M059J (cell line): ENCODE measurements at places on chromosomes 5 and 9.
A peak's percentile ranks its signal among the peaks of the same experiment; 100 is the strongest.

DNA sequence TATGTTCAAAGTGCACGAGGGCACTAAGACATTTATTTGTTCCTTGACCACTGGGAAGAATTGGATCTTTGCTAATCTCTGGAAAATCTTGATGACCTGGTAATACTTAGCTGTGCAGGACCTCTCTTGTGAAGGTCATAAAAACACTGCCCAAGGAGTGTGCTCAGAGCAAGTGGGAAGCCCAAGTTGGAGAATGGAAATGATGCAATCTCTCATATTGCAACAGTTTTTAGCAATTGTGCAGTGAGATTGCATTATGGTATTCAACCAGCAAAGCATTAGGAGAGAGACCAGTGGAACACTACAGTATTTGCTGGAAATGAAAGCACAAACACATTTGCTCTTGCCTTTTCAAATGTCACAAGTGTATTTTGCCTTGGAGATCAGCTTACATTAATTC lies 34.5 kb downstream of the TXNDC8 start:
- peak; percentile 20 for DNase-seq

DNA sequence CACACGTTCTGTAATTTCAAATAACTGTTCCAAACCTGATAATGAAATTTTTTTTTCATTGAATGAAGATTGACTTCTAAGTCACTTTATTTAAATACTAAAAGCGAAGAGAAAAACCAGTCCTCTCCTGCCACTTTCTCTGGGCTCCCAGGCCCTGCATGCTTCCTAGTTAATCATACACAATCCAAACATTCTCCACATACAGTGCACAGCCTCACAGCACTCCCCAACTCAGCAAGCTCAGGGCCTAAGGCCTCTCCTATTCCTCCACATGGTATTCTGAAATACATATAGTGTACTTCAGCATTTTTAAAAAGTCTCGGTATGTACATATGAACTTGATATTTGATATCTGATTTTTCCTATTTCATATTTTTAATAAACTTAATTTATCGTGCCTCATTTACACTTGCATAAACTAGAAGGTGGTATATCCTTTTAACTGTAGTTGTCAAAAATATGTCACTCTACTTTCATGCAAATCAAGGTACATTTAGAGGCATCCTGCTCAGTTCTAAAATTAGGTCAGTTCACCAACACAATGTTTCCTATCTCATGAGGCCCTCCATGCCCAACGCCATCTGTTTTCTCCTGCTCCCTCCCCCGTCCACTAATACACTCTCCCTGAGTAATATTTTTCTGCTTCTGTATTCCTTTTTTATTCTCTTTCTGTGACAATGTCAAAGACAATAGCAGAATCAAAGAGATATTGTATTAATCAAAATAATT lies 206.7 kb downstream of the ARRDC3 start:
- DNase-seq = no peak

GRCh38 chr5:150322202-150322601 lies 19.5 kb upstream of the ARSI start:
- peak; percentile 93 for DNase-seq

DNA sequence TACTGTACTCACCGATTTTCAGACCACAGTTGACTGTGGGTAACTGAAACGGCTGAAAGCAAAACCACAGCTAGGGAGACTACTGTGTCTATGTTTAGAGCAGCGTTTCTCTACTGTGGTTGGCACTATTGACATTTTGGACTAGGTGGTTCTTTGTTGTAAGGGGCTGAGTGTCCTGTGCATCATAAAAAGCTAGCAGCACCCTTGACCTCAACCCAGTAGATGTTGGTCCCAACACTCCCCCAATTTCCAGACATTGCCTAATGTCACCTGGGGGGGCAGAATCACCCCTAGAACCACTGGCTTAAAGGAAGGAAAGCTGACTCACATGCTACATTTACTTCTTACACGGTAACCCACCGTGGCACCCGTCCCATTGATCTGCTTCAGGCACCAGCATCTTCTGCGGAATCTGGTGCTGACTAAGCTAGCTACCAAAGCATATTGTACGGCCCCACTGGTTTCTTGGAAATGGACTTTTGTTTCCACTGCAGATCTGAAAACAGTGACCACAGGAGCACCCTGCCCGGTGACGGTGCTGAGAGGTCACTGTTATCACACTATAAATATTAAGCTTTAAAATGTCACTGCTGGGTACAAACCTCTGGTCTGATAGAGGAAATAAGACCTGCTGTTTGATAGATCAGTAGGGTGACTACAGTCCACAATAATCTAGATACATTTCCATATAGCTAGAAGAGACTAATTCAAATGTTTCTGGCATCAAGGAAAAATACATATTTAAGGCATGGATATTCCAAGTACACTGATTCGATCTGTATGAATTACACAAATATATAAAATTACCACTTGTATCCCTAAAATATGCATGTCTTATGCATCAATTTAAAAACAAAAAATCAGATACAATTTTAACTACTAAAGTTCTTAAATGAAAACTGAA lies 151.4 kb downstream of the HSD17B3 start:
- peak; percentile 58 for DNase-seq

DNA sequence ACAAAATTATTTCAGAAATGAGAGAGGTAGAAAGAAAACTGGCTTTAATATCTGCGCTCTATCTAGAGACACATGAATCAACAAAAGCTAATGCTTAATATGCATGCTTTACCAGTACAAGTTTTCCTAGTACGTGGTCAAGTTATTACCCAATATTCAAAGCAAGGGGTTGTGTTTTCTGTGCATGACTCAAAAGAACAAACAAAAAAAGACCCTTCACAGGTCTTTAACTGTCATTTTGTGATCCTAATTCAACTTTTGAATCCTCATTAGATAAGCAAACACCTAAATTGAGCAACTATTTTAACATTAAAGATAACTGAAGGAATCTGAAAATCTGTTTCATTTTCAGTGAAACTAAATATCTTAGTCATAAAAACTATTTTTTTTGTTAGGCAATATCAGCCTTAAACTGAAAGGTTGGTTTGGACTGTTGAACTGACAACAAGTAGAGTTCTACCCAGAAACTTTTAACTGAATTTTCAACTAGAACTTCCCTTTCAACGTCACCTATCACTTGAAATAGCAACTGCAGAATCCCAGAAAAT lies 12.5 kb downstream of the ST8SIA4 start:
- DNase-seq = no peak

GRCh38 chr9:92257327-92257726 lies 36.2 kb downstream of the IARS1 start:
- no peak for DNase-seq

DNA sequence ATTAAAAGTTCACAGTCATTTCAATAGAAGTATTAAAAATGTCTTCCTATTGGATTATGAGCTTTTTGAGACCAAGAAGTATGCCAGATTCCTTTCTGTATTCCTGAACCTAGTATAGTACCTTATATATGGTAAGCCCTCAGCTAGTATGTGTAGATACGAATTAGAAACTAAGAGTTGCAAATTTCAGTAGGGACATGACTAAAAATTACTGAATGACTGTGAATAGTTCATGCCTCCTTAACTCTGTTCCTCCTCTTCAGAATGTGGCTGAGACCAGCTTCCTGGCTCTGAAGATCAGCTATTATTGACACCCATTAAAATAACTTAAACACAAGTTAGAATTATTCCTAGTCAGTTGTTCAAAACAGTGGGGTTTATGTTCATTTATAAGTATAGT lies 19.7 kb downstream of the KDM3B start:
- no peak for DNase-seq

DNA sequence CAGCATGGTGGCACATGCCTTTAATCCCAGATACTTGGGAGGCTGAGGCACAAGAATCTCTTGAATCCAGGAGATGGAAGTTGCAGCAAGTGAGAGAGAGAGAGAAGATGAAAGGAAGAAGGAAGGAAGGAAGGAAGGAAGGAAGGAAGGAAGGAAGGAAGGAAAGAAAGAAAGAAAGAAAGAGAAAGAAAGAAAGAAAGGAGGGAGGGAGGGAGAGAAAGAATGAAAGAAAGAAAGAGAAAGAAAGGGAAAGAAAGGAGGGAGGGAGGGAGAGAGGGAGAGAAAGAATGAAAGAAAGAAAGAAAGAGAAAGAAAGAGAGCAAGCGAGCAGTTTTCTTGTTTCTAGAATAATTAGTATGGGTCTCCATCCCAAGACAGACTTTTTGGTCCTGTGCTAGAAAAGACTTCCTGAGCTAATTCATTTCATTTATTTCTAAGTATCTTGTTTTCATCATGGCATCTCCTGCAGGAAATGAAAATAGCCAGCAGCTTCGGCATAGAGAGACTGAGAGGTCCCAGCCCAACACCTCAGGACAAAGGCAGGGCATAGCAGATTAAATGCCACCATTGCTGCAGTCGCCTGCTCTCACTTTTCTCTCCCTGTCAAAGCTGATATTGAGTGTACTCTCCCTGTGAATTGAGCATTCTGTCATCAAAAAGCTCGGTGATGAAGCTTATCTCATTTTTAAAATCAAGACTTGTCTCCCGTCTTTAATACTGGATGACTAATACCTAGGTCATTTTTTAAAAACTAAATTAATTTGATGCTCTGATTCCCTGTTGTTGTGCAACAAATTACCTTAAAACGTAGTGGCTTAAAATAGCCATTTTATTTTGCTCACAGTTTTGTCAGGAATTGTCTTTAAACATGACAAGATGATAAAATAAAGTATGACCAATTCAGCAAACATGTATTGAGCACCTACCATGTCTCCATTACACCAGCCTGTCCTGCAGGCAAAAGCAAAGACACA lies 91.8 kb upstream of the ADRA1B start:
- DNase-seq = peak; percentile 64

GRCh38 chr5:176541338-176542134 lies 4.3 kb upstream of the RNF44 start:
- DNase-seq = no peak

DNA sequence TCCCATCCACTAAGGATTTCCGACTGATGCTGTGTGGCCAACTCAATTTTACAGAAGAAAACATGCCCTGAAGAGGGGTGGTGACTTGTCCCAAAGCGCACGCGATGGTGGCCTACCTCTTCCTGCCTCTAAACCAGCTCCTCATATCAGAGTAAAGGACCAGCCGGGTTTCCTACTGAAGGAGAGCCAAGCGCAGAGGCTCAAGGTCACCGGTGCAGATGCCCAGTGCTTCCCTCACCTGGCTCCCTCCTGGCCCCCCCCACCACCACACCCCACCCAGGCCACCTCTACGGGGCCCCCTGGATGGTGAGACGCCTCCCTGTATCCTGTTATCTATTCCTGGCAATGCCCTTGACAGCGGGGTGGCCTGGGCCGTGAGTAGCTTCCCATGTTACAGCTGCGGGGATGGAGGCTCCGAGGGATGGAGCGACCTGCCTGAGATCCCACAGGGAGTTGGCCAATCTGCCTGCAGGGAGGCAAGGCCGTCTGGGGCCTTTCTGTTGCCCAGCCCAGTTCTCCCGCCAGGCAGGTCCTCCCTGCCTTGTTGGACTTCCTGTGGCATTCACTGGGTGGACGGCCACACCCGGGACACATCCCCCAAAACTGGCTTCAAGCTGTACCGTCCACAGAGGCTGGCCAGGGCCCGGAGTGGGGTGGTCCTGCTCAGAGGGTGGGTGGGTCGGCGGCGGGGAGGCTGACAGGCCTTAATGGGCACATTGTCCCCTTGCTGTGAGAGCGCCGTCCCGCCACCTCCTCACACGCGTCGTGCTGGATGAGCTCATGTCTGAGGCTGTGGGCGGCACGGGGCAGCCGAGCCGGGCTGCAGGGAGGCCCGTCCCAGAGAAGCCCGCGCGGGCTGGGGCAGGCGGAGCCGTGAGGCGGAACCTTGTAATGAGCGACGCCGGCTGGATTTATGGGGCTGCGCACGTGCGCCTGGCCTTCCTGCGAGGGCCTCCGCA lies 72.5 kb downstream of the MACROH2A1 start:
- DNase-seq = no peak

- no peak for DNase-seq
Observed at GRCh38 chr9:16052757-16053530, 500.1 kb downstream of the CCDC171 start.

- peak; percentile 38 for DNase-seq
Observed at GRCh38 chr5:24789611-24790351, 145.0 kb upstream of the CDH10 start.

- DNase-seq = no peak
Observed at GRCh38 chr5:159430361-159431012, 100.2 kb upstream of the IL12B start.

DNA sequence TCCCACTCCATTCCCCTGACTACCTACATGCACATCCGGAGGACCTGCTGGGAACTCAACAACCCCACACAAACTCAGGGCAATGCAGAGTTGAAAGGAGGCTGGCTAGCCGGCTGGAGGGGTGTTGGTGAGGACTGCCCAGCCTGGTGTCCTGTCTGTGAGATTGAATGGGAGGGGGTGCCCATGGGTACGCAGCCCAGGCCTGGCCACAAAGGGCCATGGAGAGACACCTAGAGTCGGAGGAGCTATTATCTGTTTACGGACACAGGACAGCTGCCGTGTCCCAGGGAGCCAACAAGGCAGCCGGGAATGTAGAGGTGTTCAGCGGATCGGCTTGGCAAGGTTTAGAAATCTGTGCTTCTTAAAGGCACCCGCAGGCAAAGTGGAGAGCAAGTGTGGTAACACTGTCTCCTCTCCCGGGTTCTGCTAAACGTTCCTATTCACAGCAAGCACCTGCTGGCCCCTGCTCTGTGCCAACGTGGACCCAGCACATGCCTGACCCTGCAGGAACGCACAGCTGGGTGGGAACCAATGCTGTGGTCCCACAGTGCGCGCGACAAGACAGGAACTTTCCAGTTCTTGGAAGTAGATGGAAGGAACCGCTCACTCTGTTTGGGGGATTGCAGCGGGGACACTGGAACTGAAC lies 166.7 kb downstream of the DAB2IP start:
- DNase-seq = no peak

DNA sequence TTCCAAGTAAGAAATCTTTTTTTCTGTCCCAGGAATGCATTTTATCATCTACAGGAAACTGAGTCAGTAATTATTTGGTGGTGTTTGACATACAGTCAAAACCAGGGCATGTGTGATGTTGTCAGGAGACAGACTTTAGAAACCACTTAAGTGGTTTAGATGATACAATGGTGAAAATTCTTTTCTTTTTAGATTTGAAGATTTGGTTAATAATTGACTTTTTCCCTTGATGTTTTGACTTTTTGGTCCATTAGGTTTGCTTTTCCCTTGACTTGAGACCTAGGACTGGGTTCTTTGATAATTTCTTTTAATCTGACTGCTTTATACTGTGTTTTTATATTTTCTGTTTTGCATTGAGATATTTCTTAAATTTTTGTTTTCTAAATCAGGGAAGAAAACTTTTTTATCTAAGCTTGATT lies 85.2 kb downstream of the RASGRF2 start:
- peak; percentile 12 for DNase-seq

DNA sequence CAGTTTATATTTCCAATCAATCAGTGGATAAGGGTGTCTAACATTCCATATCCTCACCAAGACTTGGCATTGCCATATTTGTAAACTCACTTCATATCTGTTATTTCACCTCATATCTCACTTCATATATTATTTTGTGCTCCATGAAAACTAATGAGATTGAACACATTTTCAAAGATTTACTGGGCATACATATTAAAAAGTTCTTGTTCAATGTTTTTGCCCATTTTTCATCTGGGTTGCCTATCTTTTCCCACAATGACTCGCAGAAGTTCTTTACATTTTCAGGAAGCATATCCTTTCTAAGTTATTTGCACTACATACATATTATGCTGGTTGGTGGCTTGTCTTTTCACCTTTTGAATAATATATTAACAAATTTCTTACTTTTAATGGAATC lies 15.3 kb downstream of the ZNF510 start:
- DNase-seq = no peak

- DNase-seq = no peak
Observed at GRCh38 chr5:119378075-119378700, 22.4 kb downstream of the TNFAIP8 start.
